NCI-H2171 treated with DMSO at 0.1 percent for 48 hours (cell line): ENCODE measurements at places on chromosomes 4 and X.

DNA sequence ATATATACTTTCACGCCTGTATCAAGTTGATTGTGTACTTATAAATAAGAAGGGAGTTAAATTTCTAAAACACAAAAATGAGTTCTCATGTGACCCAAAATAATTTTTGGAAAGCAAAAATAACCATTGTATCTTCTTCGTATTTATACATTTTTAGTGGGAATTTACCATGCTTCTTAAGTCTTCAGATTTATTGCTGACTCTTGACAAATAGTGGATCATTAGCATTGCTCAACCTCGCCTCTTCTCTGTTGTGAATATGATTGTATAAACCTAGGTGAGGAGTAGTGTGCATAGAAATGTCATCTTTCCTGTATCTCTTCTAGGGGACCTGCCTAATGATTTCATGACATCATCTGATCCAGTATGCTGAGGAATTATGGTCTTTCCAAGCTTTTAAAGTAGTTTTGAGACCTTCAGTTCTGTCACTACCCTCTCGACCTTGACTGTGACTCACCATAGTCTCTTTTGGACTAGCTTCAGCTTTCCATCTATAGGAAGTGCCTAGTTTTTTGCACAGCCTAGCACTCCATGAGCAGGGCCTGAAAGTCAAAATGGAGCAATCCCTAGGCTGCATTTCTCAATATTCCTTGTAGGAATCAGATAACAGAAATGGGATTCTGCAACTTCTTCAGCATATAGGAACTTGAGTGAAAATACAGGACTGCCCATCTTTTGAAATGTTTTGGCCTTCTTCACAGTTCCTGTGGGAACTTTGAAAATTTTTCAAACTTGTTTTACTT lies 157.6 kb downstream of the ARX start:
- DNase-seq: no peak

DNA sequence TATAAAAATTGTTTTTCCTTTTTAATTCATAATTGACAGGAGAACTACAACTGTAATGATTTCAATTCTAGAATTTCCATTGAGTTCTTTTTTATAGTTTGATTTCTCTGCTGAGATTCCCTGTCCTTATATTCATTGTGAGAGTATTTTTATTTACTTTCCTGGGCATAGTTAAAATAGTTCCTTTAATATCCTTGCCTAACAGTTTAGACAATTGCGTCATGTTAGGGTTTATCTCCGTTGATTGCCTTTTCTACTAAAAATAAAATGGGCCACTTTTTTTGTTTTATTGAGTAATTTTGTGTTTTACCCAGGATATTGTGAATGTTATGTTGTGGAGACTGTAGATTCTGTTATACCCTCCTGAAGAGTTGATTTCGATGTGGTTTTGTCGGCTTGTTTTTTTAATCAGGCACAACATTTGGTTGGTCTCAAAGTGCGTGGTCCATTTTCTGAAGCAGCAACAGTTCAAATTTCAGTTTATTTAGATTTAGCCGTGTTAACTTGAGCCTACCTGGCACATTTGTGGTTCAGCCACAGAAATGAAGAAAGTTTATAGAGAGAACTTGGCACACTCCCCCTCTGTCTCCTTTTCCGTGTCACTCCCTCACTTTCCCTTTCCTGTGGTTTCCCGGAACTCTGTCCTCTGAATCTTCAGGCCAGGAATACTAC lies 16.0 kb upstream of the PRRG1 start:
- no peak for DNase-seq

GRCh38 chr4:33052241-33052640 lies 2332.1 kb downstream of the PCDH7 start:
- DNase-seq: no peak

- peak; percentile 34 for DNase-seq
Observed at GRCh38 chr4:7861440-7861881, 78.2 kb downstream of the AFAP1 start.

DNA sequence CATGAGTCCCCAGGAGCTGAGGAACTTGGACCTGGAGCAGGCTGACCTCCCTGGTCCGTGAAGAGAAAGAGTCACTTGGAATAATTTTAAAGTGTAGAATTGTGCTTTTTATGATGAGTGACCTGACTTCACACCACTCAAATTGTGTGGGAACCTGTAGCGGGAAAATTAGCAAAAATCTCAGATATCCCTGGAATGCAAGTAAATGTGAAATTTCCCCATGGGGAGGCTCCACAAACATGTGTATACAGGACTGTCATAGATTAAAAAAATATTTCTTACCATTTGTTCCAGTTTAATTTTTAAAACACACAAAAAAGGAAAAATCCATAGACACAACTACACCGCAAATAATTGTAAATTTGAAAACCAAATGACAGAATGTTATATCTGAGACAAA lies 1079.6 kb upstream of the PABPC4L start:
- DNase-seq: no peak
